ENCODE measurements at places on chromosomes 1 and 21.

GRCh38 chr21:32764186-32764585, 7.4 kb downstream of the PAXBP1 start:
- no peak for DNase-seq

DNA sequence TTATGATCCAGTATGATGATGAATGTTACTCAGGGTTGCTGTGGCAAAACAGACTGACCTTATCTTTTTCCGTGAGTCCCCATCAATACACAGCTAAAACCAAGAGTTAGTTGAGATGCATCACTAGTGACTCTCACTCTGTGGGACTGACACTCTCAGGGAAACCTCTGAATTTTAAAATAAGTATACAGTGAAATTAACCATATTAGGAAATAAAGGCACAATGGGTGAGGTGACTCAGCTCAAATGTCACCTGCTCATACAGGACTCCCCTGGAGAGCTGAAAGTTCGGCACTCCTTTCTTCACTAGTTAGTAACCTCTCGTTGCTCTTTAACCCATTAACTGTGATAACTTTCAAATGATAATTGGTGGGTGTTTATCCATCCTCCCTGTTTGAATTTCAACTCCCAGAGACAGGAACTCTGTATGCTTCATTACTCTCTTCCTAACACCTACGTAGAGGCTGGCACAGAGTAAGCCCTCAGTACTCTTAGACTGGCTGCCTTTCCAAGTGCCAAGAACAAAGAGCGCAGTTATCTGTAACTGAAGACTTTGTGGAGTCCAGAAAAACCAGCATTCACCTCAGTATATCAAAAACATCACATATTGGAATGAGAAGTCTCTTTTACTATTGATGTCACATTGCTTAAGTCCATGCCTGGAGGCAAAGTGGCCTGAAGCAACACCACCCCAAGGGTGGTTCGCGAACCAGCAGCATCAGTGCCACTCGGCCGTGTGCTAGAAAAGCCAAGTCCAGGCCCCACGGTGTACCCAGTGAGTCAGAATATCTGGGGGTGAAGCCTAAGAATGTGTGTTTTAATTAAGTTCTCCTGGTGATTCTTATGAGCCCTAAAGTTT, 91.1 kb downstream of the NIBAN1 start:
- no peak for DNase-seq

DNA sequence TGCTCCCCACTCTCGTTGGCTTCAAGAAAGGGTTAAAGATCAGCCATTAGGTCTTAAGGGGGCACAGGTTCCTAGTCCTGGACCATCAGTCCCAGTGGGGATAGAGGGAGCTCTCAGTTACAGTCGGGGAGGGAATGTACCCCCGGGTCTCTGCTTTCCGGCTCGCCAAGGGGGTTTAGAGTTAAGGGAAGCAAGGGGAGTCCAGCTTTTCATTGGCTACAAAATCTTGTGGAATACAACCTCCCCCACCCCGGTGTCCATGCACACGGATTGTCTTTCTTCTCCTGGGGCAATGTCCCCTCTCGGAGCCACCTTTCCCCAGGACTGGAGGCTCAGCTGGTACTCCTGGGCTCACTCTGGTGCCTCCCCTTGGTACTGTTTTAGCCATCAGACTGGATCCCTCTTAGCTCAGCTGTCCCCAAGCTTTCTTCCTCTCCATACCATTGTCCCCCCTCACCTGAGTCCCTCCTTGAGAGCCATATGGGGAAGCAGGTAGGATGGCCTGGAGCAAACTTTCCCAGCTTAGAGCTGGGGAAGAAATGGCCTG, at the start of gene A3GALT2:
A3GALT2 (minus strand) TSS at position 480 of the 547 bp plus-strand sequence; CDS start at position 480, 0 bp downstream.
- no peak for DNase-seq

- DNase-seq, result no peak
Measured at GRCh38 chr1:221071777-221072176, 192.5 kb downstream of the HLX start.

- DNase-seq, result no peak
Measured at GRCh38 chr1:97377432-97378034, 543.3 kb downstream of the DPYD start.

All from hematopoietic multipotent progenitor cell (in vitro differentiated cells).